ENCODE measurements at places on chromosomes 3 and 15.

DNA sequence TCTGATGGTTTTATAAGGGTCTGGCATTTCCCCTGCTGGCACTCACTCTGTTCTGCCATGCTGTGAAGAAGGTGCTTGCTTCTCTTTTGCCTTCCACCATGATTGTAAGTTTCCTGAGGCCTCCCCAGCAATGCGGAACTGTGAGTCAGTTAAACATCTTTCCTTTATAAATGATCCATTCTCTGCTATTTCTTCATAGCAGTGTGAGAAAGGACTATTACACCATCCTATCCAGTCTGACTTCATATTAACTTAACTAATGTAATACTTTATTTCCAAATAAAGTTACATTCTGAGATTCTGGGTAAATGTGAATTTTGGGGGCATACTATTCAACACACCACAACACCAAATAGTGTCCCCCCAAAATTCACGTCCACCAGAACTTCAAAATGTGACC, 22.2 kb upstream of the MAP3K13 start:
- no peak for DNase-seq

GRCh38 chr15:52408823-52409222, 113.2 kb upstream of the MYO5C start:
- DNase-seq: no peak

DNA sequence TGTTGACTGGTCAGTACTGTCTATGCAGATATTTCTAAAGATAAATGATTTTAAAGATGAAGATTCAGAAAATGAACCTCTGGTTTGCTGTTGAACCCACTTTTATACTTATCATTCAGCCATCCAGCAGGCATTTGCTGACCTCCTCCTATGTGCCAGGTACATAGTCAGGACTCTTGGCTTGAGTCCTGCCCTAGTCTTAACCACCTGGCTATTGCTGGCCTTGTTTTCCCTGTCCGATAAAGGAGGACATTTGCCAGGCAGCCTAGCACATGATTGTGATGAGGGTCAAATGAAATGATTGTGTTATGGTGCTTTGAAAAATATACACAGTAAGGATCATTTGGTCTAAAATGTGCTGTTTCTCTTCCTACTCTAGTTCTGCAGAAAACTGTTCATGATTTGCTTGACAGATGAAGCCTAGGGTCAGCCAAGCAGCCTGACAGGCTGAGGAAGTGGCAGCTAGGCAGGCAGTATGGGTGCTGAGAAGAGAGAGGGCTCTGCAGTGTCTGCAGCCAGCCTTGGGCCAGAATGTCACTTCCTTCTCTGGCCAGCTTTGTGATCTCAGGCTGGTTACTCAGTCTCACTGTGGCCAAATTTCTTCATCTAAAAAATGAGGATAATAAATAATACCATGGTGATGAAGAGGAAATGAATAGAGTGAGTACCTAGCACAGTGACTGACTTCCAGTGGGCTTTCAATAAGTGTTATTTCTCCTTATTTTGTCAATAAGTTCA, 13.8 kb downstream of the EXOSC7 start:
- no peak for DNase-seq

GRCh38 chr3:161941891-161942290, 445.3 kb downstream of the OTOL1 start:
- no peak for DNase-seq

GRCh38 chr3:108914774-108915641, 38.7 kb downstream of the GUCA1C start:
- peak; percentile 77 for DNase-seq

DNA sequence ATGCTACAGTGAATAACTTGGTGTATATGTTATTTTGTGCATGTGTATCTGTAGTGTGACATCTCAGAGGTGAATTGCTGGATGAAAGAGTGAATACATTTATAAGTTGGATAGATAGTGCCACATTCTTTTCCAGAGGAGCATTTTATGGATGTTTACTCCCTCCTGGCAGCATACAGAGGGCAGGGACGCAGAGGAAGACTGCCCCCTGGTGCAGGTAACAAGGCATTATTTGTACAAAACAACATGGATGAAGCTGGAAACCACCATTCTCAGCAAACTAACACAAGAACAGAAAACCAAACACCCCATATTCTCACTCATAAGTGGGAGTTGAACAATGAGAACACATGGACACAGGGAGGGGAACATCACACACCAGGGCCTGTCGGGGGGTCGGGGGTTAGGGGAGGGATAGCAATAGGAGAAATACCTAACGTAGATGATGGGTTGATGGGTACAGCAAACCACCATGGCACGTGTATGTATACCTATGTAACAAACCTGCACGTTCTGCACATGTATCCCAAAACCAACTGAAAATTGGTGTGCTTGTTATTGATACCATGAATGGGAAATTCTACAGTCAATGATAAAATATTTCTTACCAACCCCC, 57.9 kb upstream of the CTXND1 start:
- peak; percentile 61 for DNase-seq

- DNase-seq: no peak
These were observed 44.5 kb downstream of the RPLP1 start for GRCh38 chr15:69497076-69497475.

DNA sequence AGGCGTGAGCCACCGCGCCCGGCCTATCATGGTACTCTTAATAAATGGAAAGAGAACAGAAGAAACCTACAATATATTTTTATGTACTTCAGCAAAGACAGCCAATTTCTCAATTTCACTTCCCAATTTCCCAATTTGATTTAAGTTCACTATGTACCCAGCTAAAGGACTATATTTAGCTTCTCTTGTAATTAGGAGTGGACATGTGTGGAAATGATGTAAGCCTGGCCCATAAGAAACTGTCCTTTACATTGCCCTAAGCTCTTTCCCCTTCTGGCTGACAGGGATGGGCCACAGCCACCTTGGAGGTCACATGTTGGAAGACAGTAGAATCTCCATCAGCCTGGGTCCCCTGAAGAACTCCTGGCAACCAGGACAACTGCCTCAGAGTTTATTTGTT, 6.2 kb downstream of the TMEM39A start:
- DNase-seq: no peak

- no peak for DNase-seq
These were observed 70.7 kb upstream of the VEPH1 start for GRCh38 chr3:157573780-157574378.

DNA sequence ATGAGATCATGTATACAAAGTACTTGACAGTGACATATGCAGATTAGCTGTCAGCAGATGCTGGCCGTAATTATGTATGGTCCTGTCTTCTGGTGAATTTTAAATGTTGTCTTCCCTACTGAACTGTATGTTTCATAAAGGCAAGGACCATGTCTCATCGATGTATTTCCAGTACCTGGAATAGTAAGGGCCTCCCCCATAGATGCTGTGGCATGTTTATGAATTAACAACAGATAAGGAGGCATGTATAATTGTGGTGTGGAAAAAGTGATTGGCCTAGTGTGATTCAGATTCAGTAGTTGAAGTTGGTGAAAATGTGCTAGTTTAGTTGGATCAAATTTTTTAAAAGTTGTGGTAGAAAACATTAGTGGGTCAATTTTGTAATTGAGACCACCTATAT, 202.7 kb upstream of the SLC2A2 start:
- no peak for DNase-seq

DNA sequence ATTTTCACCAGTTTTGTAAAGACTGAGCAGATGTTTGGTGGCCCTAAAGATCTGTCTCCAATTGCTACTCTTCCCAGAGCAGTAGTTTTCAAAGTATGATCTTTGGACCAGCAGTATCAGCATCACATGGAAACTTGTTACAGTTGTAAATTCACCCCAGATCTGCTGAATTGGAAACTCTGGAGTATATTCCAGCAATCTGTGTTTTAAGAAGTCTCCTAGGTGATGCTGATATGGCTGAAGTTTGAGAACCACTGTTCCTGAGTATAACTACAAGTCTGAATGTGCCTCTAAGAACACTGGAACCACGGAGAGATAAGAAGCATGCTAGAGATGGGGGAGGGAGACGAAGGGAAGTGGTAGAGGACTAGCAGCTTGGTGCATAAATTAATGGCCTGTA, 45.7 kb downstream of the NUDT16 start:
- DNase-seq: no peak

GRCh38 chr3:188327433-188327832, 173.5 kb downstream of the LPP start:
- no peak for DNase-seq

GRCh38 chr3:118900737-118901525, 133.7 kb downstream of the IGSF11 start:
- no peak for DNase-seq

GRCh38 chr3:50428007-50428633, 68.8 kb upstream of the TMEM115 start:
- no peak for DNase-seq

GRCh38 chr3:112687211-112687610, 46.3 kb upstream of the CCDC80 start:
- DNase-seq: no peak

GRCh38 chr15:63909819-63910437, 76.2 kb upstream of the HERC1 start:
- peak; percentile 10 for DNase-seq

- DNase-seq: no peak
These were observed 26.3 kb downstream of the ESYT3 start for GRCh38 chr3:138460536-138461205.

- no peak for DNase-seq
These were observed 183.2 kb downstream of the OXSM start for GRCh38 chr3:25973122-25973521.

GRCh38 chr3:155805802-155806618, at the start of gene C3orf33:
Gene C3orf33 (minus strand): TSS chr3:155806278. CDS start chr3:155806252, 26 bp downstream.
- peak; percentile 81 for DNase-seq

DNA sequence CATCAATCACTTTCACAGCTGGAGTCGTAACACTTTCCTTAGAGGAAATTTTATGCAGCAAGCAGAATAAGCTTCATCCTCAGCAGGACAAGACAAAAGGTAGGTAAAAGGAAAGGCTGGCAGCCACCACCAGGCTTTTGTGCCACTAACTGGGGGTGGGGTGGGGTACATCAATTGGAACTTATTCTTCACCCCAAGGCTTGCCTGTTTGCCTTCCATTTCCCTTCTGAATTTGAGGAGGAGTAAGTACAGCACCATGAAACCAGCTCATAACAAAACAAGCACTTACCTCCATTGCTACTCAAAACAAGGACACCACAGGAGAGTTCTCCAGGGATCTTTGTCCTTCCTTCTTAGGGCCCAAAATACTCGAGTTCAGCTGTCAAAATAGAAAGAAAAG, 296.8 kb downstream of the ARRDC4 start:
- no peak for DNase-seq

DNA sequence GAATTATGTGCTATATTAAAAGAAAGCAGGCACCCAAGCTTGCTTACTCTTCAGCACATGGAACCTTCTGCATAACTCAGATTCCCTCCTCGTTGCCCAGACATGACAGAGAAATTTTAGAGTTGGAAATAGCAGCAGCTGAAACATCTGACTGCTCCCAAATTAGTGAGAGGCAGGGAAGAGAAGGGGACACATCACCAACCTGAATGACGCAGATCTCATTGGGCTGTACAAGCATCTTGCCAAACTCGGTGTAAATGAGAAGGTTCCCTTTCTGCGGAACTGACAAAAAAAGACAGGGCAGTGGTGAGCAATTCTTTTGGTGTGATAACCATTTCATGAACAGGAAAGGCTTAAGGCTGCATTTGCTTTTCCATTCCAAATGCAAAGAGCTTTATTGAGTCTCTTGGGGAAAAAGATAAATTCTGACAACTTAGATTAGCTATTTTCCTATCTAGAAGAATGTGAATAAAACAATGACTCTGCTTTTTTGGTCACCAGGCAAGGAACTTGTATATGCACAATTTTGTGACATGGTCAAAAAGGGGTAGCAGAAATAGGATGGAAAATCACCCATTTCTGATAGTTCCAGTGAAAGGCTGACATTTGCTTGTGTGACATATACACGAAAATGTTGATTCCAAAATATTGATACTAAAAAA, 35.1 kb downstream of the HGD start:
- DNase-seq: no peak

DNA sequence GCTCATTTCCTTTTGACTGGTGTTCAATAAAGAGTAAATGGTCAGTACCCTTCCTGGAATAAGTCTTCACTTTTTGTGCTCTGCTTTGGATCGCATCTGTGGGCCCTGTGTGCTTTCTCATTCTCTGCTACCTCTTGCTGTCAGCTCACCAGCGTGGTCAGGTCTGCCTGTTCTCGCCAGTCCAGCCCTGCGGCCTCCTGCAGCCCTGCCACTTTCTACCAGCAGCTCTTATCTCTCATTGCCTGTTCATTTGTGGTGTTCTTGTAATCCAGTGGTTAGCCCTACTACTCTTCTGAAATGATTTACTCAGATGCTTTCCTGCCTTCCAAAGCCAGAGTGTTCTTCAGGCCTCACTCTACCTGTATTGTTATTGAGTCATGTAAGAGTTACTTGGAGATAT, 54.8 kb downstream of the CHCHD6 start:
- no peak for DNase-seq

GRCh38 chr3:43152649-43153048, 46.8 kb upstream of the POMGNT2 start:
- no peak for DNase-seq
